Naive B cell (primary cell): ENCODE measurements at places on chromosomes 5 and 9.

DNA sequence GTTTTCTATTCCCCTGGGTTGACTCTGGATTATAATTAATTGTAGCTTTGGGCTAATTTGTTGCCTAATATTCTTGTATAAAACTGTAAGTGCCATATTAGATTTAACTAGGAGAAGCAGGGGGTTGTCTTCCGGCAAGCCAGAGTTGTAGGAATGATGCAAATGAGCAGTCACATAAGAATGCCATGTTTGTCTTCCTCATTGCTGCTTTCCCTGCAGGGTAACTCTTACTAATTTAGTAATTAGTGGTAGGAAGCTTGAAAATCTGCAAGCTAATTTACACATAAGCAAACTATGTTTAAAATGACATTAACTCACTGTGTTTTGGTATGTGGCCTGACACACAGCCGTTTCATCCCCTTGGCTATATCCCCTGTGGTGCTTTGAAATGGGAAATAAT is 527.8 kb downstream of the KCTD16 start:
- no peak for DNase-seq

- no peak for DNase-seq
These were observed 338.0 kb downstream of the ACTL7B start for GRCh38 chr9:108517651-108518365.

- no peak for DNase-seq
These were observed 800.5 kb downstream of the BRINP1 start for GRCh38 chr9:118568704-118569103.

DNA sequence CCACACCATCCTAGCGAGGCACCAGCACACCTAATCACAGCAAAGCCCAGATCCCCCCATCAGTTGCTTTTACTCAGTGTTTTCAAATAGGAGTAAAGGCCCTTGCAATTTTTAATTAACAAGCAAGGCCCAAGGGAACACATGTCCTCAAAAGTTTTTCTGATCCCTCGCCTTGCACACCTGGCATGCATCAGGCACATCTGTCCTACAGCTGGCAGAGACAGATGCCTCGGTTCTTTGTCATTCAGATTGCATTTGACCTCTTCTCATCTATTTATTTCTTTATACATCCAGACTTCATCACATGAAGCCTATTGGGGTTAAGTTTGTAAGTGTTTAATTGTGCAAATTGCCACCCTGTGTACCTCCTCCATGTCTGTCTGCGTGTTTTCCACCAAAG is 241.4 kb downstream of the MARCHF11 start:
- no peak for DNase-seq

GRCh38 chr5:219460-219863 is 1.3 kb downstream of the SDHA start:
- DNase-seq = peak; percentile 16

DNA sequence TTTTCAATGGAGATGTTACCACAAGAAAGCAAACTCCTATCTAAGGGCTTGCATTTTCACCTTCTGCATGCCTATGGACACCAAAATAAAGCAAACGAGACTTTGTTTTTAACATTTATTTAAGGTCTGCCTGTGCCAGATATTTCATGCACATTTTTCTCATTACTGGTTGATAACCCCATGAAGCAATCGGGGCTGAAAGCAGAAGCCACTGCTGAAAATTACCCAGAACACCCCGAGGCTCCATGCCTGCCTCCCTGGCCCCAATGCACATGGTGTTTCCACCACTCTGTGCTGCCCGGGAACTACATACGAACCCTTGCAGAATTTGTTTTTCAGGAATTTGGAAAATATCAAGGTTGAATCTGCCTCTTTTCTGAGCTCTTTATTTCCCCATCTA is 240.1 kb downstream of the NR2F1-AS1 start:
- DNase-seq = no peak

- DNase-seq = peak; percentile 31
These were observed 5.9 kb downstream of the DMRTA1 start for GRCh38 chr9:22452415-22453010.

GRCh38 chr5:16806711-16807546 is 129.2 kb downstream of the MYO10 start:
- no peak for DNase-seq

DNA sequence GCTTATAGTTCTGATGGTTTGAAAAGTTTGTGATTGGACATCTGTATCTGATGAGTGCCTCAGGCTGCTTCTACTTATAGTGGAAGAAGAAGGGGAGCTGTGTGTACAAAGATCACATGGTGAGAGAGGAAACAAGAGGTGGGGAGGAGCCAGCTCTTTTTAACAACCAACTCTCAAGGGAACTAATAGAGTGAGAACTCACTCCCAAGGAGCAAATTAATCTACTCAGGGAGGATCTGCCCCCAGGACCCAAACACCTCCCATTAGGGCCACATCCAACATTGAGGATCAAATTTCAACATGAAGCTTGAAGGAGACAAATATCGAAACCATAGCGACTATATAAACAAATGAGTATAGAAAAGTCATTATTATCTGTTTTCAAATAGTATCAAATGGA is 64.7 kb upstream of the PRLR start:
- DNase-seq = no peak

DNA sequence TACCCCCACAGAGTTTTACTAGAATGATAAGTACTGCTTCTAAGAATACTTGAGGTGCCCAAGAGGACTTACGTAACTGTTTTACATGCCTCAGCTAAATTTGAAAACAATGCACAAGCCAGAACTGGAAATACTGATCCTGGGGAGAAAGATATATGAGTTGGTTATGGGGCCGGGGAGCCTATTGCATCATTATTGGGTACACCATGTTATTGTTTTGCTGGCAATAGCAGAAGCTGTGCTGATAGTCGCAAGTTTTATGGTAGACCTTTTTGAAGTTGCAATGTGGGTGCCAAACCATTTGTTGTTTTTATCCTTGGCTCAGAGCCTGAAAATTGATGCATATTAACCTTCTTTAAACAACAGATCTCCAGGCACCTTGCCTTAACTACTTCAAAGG is 108.4 kb upstream of the DHFR start:
- DNase-seq = no peak

- DNase-seq = no peak
These were observed 324.9 kb upstream of the IRX4 start for GRCh38 chr5:2207416-2208238.

DNA sequence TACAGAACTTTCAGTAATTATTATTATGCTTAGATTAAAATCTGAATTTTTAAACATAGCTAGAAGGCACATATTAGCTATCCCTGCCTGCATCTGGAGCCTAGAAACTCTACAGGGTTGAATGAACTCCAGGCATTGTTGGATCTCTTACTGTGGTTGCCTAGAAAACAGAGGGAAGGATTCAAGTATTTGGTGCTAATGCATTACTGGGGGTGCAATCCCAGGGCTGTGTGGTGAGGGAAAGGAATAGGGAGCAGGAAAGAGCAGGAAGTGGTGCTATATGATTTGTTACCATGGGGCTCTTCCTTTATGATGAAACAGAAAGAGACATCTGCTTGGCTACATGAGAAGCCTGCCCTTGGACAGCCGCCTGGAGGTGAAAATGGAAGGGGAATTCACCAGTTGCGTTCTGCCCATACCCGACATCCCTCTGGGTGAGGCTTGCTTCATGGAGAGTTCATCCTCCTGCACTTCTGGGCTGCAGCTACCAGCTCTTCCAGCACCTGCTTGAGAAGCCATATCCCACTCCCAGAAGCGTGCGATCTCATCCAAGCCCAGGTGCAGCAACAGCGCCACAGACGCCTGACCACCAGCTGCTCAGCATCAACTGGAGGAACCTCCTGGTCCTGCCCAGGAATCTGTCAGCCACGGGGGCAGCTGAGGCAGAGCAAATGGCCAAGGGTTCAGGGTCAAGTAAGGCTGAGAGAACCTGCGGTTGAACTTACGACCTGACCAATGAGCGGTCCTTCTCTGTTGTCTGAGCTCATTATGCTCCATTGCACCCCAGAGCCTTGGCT is 362.8 kb downstream of the SEMA5A start:
- DNase-seq = no peak

GRCh38 chr5:140214831-140215230 is 39.8 kb downstream of the CYSTM1 start:
- no peak for DNase-seq

DNA sequence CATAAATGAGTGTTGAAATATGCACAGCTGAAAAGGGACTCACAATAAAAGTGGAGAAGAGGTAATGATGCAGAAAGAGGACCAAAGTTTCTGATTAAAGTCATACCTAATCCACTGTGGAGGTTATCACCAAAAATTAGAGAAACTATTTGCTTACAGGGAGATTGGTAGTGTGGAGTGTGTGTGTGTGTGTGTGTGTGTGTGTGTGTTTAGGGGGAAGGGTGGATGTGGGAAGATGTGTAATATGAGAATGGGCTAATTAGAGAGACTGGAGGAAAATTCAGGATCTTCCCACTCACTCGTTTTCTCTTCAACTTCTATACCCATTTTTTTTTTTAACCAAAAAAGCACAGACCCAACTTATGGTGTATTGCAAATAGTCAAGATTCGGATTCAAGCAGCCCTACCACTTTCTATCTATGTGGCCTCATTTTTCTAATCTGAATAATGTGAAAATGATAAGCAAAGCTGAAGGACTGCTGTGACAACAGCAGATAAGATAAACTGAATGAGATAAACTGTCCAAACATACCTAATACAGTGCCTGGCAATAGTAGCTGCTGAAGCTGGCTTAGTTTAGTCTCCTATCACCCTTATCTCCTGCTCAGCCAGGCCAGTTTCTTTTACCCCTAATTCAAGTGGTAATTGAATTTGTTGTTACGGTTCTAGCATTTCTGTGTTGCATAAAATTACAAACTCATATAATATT is 501.1 kb downstream of the KDM4C start:
- DNase-seq = no peak

DNA sequence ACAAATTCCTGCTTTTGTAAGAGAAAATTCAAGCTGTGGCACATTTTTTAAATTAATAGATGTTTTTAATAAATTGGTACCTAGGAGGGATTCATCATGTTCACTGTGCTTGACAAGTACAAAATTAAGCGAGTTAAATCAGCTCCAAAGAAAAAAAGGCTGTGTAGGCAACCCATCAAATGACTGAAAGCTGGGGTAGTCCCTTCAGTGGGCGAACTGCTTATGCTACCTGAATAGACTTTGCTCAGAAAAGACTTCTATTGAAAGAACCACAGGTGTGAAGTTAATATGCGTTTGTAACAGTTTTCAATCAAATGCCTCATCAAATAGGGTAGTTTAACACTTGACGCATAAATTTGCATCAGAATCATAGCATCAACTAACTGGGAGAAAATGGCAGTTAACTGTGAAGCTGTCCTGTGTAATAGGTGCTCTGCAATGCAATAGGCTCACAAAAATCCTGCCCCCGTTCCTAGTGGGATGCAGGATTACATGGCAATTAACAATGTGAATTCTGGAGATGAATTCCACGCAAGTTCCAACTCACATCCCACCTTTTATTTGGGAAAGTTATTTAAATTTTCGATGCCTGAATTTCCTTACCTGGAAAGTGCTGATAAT is 14.4 kb upstream of the ARL15 start:
- DNase-seq = no peak

DNA sequence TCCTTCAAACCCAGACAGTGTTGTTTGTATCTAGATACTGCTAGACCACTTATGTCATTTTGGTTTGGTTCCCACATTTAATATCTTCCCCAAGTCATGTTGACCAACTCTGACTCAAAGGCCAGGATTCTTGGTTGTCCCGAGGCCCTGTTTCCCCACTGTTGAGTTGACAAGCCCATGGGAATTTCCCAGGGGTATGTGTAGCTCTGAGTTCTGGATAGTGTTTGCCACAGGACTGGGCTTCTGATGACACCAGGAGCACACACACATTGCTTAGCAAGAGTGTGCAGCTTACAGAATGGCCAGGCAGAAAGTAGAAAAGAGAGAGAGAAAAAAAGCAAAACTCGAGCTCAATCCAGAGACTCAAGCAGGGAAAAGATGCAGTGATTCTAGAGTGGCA is 214.4 kb downstream of the NXNL2 start:
- DNase-seq = no peak
